ENCODE measurements at places on chromosomes 7 and 10. TPM values are rescaled to one million over a fixed set of nuclear protein-coding genes. Genes with fewer than 3 reads are reported as not detected.

LRRC72 gene
- not detected for total RNA-seq

FAM25A gene
- not detected for total RNA-seq

DNA sequence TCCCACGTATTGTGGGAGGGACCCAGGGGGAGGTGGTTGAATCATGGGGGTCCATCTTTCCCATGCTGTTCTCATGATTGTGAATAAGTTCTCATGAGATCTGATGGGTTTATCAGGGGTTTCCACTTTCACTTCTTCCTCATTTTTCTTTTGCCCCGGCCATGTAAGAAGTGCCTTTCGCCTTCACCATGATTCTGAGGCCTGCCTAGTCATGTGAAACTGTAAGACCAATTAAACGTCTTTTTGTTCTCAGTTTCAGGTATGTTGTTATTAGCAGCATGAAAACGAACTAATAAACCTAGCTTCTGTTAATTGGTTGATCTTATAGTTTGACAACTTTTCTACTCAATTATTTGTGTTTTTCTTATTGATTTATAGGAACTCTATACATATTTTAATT lies 206.3 kb downstream of the NXPH1 start:
- H3K36me3 ChIP-seq = no peaks in the 10 kb centered on the region
- no peaks in the 10 kb centered on the region for H3K4me1 ChIP-seq
- H3K4me3 ChIP-seq = no peak overlapping the region
- H3K27ac ChIP-seq = no peak overlapping the region
- H3K27me3 ChIP-seq = no peaks in the 10 kb centered on the region

GJD4 gene
- total RNA-seq = not detected

TSPAN33 gene
- total RNA-seq = 36.7 TPM

SLC18A3 gene
- not detected for total RNA-seq

GRCh38 chr7:105577251-105577650 lies 4.0 kb downstream of the EFCAB10 start:
- no peak for DNase-seq
- no peaks in the 10 kb centered on the region for H3K27me3 ChIP-seq
- no peak overlapping the region for H3K27ac ChIP-seq
- peaks cover 2% of the 10 kb centered on the region for H3K36me3 ChIP-seq
- no peak overlapping the region for H3K4me3 ChIP-seq

DNA sequence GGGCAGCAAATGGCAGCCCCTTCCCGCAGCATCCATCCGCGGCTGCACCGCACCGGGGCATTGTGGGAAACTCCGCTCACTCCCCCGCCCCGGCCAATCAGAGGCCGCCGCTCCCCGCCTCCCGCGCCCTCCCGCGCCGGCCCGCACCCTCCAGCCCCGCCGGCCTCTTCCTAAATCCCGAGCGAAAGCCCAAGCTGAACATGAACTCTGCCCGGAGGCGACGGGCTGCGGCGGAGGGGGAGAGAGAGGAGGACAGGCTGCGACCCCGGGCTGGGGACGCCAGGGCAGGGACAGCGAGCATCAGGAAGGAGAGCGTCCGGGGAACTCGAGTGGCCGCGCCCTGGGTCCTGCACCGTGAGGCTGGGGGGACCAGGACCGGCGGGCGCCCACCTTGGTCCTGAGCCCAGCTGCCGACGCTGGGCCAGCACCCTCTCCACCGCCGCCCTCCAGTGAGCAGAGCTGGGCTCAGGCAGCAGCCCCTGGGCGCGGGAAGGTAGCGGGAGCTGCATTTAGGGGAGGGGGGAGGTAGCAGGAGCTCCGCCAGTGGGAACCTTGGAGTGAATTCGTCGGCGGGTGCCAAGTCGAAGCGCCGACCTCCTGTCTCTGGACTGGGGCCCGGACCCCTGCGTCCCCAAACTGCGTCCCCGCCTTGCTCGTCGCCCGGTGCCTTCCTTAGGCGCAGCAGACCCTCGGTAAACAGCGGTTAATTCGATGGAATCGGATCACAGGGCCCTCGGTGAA lies at the start of gene DGKI:
DGKI (minus strand) TSS at position 148 of the 741 bp plus-strand sequence.
- peak within 1 kb of the TSS; percentile 81 for H3K4me3 ChIP-seq
- no peak within 1 kb of the TSS for H3K27ac ChIP-seq
- H3K36me3 ChIP-seq = no peaks in the 10 kb centered on the region
- DNase-seq = peak; percentile 51
- H3K27me3 ChIP-seq = peaks cover 29% of the 10 kb centered on the region

GRCh38 chr7:130938661-130939060 lies 204.7 kb upstream of the KLF14 start:
- H3K27ac ChIP-seq = no peak overlapping the region
- no peaks in the 10 kb centered on the region for H3K27me3 ChIP-seq
- no peaks in the 10 kb centered on the region for H3K36me3 ChIP-seq
- no peak for DNase-seq

DNA sequence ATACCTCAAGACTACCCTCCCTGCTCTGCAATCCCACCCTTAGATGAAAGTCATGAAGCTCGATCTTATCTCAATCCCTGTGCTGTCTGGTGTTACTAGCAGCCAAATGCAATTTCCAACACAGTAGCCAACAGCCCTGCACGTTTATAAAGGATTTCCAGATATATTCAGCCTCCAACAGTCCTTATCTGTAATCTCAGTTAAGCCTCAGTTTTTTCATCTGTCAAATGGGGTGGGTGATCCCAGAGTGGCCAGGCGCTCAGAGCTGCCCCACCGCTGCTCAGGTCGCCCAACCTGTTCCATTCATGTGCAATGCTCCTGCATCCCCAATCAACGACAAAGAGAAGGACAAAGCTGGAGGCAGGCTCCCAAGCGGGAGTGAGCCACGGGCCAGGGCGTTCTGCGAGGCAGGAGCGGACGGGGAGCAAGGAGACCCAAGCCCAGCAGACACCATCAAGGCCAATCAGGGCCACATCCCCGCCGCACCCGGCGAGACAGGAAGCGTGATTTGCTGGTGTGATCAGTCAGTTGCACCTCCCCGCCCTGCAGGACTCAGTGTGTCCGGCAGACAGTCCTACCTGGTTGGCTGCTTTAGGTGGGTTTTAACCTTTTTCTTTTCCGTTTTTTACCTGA lies 19.7 kb downstream of the PDGFA start:
- no peak for DNase-seq
- no peaks in the 10 kb centered on the region for H3K4me1 ChIP-seq

ZNF365 gene
- total RNA-seq = 0.59 TPM
